ENCODE measurements at places on chromosomes 13 and 19. TPM values are rescaled to one million over a fixed set of nuclear protein-coding genes. Genes with fewer than 3 reads are reported as not detected.

DNA sequence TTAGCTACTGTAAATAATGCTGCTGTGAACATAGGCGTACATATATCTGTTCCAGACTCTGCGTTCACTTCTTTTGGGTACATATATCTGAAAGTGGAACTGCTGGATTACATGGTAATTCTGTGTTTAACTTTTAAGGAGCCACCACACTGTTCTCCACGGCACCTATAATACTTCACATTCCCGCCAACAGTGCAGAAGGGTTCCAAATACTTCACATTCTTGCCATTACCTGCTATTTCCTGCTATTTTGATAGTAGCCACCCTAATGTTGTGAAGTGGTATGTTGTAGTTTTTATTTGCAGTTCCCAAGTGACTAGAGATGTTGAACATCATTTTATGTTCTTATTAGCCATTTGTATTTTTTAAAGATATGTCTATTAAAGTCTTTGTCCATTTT, 377.4 kb upstream of the SLC10A2 start:
- H3K36me3 ChIP-seq = no peaks in the 10 kb centered on the region
- no peaks in the 10 kb centered on the region for H3K27me3 ChIP-seq
- no peak for DNase-seq

Gene IGFL2
- not detected for total RNA-seq

DNA sequence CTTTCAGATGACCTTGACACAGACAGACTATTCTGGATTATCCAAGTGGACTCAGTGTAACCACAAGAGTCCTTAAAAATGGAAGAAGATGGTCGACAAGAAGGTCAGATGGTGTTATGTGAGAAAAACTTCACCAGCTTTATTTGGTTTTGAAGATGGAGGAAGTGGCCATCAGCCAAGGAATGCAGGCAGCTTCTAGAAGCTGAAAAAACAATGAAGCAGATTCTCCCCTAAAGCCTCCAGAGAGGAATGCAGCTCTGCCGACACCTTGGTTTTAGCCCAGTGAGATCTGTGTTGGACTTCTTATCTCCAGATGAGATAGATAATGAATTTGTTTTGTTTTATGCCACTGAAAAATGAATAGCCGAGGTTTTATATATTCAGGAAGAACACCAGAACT, 501.5 kb downstream of the DCT start:
- no peaks in the 10 kb centered on the region for H3K27me3 ChIP-seq
- H3K27ac ChIP-seq = no peak overlapping the region
- no peaks in the 10 kb centered on the region for H3K36me3 ChIP-seq
- DNase-seq = no peak

DNA sequence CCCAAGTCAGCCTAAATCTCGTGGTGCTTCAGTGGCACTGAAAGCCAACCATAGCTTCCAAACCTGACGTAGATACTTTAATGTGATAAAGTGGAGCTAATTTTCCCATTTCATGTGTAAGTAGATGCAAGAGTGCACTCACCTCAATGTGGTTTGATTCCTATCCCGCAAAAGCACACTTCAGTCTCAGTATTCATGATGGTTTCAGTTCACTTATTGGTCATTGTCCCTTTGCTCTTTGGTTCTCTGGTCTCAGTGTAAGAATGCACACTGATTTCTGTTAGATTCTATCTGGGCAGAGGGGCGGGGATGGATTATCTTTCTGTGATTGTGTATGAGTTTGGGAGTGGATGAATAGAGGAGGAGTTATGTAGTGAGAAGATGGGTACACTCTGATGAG, 340.6 kb downstream of the KCNRG start:
- H3K4me3 ChIP-seq = no peak overlapping the region
- no peaks in the 10 kb centered on the region for H3K4me1 ChIP-seq
- H3K27me3 ChIP-seq = no peaks in the 10 kb centered on the region
- no peaks in the 10 kb centered on the region for H3K36me3 ChIP-seq
- no peak for DNase-seq

Data from breast epithelium (tissue), 4 donors.